ENCODE measurements at places on chromosomes 7 and 10.

DNA sequence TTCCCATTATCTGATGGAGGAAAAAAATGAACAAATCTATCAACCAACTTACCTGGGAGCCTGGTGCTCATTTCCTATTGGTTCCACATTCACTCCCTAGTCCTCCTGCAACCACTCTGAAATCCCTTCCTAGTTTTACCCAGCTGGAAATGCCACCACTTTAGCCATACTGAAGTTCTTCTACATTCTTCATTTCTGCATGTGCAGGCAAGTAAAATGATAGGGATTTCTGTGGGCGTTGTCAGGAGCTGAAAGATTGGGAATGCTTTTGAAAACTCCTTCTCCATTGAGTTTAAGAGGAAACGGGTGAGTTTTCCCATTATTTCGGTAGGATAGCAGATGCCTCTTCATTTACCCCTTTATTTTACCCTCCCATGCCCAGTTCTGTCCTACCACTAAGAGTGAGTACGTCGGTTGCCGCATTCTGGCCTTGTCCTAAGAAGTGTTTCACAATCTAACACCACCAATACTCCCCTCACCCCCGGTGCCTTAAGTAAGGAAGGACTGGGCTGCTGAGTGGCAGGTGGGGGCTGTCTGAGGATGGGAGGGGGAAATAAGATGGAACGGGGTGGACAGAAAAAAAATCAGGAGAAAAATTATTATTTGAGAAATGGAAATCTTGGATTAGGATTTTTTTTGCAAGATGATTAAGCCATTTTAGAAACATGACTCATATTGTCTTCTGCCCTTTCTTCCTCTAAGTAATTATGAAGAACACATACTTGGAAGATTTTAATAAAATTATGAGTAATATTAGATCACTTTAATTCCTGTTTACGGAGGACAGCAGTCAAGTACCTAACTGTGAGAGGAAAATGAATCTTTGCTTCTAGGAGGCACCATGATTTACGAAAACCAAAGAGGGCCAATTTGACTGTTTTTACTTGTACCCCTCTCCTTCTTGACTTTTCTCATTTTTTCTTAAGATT lies 13.2 kb upstream of the TAS2R60 start:
- DNase-seq: peak; percentile 79

GRCh38 chr7:111010798-111011197 lies 80.1 kb upstream of the LRRN3 start:
- no peak for DNase-seq

DNA sequence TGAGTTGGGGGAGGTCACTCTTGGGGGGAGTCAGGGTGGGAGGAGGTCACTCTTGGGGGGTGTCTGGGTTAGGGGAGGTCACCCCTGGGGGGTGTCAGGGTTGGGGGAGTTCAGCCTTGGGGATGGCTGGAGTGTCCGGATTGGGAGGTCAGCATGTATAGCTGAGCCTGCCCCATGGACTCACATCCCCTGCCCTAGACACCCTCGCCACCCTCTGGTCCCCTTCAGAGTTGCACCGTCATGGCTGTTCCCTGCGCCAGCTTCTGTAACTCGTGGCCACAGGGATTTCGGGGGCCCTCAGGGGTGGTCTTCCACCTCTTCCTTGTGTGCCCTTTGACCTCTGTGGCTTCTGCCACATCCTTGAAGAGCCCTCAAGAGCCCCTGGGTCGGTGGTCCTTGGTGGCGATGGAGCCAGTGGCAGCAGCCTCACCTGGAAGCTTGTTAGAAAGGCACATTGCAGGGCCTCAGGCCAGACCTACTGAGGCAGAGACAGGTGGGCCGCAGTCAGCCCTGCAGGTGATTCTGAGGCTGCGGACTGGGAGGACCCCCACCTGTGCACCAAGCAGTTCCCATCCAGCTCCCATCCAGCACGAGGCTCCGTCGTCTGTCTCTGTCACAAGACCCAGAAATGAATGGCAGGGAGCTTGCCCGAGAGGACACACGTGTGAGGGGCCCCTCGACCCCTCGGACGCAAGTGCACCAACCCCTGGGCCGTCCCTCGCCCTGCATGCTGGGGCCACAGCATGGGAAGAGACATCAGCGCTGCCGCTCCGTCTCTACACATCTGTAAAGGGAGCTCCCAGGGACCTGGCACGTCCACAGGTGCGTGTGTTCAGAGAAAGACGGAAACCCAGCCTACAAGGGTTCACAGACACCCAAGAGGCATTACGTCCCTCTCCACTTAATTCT lies 44.7 kb upstream of the SUN1 start:
- DNase-seq: no peak

- DNase-seq: no peak
These were observed 114.6 kb upstream of the MEOX2 start for GRCh38 chr7:15801041-15801440.

DNA sequence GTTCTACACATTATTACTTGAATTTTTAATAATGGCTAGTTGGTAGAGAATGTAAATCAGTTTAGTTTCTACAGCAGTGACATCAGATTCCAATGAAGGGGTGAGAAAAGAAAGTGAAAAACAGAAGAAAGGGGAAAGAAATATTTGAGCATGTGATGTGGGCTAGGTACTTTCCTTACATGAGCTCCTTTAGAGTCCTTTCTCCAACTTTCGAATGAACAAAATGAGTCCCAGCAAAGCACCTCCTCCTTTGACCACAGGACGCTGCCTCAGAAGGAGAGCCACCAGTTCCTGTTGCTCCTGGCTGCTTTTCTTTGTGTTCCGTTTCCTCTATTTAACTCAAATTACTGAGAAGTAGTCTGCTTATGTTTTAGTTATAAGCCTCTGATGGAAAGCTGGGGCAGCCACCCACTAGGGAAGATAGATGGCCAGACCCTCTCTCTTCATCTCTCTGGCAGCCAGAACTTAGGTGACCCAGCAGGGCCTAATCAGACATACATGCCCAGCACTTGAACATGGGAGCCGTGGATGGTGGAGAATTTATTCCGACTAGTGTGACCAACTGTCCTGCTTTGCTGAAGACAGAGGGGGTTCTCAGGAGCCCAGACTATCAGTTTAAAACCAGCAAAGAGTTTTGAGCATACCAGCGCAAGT lies 82.4 kb upstream of the NME8 start:
- peak; percentile 70 for DNase-seq

DNA sequence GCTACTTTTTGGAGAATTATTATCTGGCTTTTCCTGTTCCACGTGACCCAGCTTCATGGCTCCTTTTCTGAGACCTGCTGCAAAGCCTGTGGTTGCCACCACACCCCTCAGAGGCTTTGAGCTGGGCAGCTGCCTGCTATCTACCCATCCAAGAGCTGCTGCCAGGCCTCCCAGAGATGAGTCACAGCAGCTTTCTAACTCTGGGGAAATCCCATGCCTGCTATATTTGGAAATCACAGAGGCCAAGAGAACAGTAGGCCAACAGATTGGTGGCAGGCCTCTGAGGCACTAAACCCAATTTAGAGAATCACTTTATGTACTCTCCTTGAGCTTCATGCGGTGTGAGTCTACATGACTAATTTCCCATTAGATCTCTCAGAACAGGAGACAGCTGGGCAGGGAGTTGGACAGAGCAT lies 35.2 kb downstream of the SGCE start:
- peak; percentile 86 for DNase-seq

GRCh38 chr7:98687111-98687751 lies 70.1 kb downstream of the NPTX2 start:
- DNase-seq: no peak

DNA sequence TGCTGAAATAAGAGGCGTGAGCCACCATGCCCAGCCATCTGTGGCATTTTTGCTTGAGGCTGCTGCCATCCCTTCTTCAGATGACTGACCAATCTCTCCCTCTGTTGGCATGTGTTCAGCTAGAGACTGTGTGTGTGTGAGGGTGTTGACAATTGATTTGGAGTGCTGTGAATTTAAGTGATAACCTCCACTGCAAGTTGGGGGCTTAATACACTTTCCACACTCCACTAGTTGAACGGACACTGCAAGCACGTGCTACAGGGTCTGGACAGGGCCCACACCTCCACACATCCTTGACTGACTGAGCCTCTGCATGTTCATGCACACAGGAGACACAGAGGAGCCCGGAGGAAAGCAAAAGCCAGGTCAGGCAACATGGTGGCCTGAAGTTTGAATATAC lies 51.3 kb downstream of the BRAF start:
- no peak for DNase-seq

DNA sequence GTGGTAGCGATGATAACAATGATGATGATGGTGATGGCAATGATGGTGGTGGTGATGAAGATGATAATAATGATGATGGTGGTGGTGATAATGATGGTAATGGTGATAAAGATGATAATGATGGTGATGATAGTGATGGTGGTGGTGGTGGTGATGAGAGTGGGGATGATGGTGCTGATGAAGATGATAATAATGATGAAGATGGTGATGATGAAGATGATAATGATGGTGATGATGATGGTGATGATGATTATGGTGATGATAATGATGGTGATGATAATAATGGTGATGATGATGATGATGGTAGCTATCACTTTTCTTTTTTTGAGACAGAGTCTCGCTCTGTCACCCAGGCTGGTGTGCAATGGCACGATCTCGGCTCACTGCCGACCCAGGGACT lies 144.5 kb upstream of the PCBD1 start:
- no peak for DNase-seq

GRCh38 chr7:77245015-77245755 lies 45.6 kb upstream of the FGL2 start:
- peak; percentile 86 for DNase-seq

DNA sequence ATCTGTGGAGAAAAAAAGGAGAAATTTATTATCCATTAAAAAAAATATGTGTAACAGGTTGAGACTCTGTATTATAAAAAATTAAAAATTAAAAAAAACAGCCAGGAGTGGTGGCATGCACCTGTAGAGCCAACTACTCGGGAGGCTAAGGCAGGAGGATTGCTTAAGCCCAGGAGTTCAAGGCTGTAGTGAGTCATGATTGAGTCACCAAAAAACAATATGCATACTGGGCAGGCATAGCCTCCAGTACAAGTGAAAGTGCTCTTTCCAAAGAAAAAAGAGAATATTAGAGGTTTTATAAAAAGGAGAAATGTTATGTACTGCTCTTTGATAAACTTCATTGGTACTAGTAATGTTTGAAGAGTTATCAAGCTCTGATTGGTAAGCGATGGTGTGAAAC lies 647.1 kb upstream of the ZWINT start:
- DNase-seq: no peak

GRCh38 chr7:46545790-46546189 lies 624.7 kb upstream of the IGFBP3 start:
- no peak for DNase-seq

DNA sequence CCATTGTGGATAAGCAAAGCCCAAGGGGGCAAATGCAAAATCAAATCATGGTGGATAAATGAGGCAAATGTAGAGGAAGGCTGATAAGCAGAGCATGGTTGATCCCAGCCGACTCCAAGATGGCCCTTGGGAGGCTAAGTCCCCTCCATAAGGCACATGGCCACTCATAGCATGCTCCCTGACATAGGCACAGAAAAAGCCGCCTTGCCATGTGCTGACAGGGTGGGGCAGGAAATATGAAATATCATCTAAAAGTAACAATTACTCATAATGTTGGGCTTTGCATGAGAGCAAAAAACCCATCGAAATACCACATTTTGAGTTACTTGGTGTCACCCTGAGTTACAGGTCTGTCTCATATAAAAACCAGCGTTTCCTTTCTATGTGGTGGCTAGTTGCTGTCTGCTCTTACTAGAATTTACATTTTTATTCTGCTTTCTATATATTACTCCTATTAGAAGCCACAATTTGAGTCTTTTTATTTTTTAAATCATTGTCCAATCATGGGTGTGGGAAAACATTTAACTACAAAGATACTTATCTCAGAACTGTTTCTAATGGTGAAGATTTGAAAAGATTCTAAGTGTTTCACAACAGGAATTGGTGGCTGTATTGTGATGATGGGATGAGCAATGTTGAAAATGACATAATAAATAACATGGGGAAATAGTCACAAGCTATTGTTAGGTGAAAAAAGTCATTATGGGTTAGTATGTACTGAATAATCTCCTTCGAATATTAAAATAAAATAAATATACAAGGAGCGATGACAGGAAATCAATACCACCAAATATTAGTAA lies 102.7 kb downstream of the CUBN start:
- DNase-seq: no peak

DNA sequence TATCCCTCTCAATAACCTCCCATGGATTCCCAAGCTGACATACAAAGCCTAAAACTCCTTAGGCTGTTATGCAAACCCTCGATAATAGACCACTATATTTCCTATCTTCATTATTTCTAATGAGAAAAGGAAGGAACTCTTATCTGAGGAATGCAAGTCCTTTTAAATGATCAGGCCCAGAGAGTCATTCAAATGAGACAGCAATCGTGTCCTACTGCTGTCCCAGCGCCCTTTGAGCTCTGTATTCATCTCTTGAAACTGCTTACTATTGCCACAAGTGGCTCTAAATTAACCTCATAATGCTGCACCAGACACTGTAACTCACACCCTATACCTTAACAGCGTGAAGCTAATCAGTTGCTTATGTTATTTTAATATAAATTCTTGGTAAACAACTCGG lies 182.1 kb upstream of the NAMPT start:
- no peak for DNase-seq

GRCh38 chr10:11118686-11119085 lies 101.0 kb downstream of the CELF2 start:
- no peak for DNase-seq

DNA sequence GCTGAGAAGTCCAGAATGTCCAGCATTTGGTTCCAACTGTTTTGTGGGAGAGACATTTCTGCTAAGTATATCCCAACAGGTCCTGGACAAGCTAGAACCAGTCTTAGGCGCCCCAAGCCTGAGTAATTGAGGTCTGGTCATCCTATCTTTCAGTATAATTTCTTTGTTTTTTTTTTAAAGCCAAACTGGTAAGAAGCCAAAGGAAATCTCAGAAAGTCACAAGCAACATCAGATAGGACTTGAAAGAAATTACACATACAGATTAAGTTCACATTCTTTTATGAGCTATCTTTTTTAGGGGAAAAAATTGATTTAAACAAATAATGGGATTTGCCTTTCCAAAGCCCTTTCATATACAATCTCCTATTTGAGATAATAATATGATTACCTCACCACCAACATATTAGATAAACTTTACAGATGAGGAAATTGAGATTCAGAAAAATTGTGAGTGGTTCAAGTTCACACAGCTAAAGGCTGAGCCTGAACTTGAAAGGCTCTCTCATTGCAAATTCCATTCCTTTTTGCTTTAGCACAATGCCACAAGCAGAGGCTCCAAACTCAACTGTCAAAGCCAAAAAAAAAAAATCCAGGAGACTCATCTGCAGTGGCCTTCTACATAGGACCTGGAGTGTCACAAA lies 15.0 kb downstream of the PDLIM1 start:
- DNase-seq: no peak

DNA sequence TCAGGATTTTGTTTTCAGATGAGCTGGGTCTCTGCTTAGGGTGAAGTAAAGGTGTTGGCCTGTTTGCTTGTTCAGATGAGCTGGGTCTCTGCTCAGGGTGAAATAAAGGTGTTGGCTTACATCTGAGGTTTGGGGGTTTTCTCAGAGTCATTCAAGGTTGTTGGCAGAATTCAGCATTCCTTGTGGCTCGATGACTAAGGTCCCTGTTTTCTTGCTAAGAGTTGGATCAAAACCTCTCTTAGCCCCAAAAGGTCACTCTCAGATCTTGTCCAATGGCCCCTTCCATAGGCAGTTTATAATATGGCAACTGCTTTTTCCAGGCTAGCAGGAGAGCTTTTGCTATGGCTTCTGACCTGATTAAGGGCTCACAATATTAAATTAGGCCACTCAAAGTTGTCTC lies 106.6 kb downstream of the ADAM22 start:
- DNase-seq: no peak

Measured in NB4 (cell line).